ENCODE measurements at places on chromosomes 6 and 20.

- DNase-seq = no peak
Observed at GRCh38 chr20:62297449-62298227, 5.2 kb upstream of the ADRM1 start.

- peak; percentile 21 for DNase-seq
Observed at GRCh38 chr6:20129290-20130088, 82.8 kb downstream of the MBOAT1 start.

GRCh38 chr6:102918161-102918560 lies 1524.7 kb downstream of the GRIK2 start:
- no peak for DNase-seq

GRCh38 chr6:98514073-98514720 lies 320.2 kb upstream of the POU3F2 start:
- no peak for DNase-seq

- DNase-seq = no peak
Observed at GRCh38 chr6:8075704-8076103, 11.5 kb upstream of the BLOC1S5 start.

GRCh38 chr6:85143676-85144075 lies 306.2 kb upstream of the NT5E start:
- DNase-seq = peak; percentile 21

- DNase-seq = no peak
Observed at GRCh38 chr6:160337991-160338390, 10.2 kb upstream of the SLC22A3 start.

GRCh38 chr6:138218449-138218848 lies at the start of gene PBOV1:
Gene PBOV1, minus strand, starts transcription at chr6:138218491. Its CDS starts 96 bp downstream, at chr6:138218395.
- DNase-seq = no peak

GRCh38 chr6:3305831-3306230 lies 47.1 kb downstream of the PSMG4 start:
- DNase-seq = no peak

GRCh38 chr6:47059216-47059885 lies 17.2 kb upstream of the ADGRF1 start:
- no peak for DNase-seq

Data from GM23248 (cell line).